ENCODE measurements at places on chromosomes 1 and 21.

GRCh38 chr1:29583727-29584126, 347.4 kb downstream of the PTPRU start:
- DNase-seq, result no peak

GRCh38 chr1:244557565-244557964, 95.4 kb upstream of the DESI2 start:
- DNase-seq, result no peak

DNA sequence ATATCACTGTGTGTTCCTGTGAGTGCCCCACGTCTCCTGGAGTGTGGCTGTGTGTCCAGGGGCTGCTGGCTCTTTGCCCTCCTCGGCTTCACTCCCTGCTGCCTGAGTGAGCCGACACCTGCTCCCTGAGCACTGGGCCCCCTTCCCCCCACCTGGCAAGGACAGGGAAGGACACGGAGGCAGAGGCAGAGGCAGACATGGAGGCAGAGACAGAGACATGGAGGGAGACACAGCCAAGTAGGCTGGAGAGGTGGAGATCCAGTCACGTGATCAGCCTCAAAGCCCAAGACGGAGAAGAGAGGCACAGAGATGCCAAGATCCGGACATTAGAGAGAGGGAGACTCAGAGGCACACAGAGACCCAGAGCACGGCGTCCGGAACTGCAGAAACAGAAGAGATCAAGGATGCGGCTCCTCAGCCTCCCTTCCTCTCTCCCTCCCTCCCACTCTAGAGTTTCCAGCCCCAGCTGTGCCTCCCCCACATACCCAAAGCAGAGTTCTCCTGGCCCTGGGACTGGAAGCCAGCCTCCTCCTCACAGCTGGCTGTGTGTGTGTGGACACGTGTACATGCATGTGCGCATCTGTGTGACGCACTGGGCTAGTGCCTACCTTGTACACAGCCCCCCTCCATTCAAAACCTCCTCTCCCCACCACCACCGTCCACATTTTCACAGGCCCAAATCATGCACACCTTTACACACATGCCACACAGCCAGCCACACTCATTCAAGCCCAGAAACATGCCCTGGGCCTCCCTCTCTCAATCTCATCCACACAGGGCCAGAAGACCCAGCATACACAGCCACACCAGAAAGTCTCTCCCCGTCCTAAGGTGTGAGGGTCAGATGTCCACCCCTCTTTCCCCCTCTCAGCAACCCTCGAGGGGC, 39.1 kb upstream of the WASF2 start:
- DNase-seq, result no peak

DNA sequence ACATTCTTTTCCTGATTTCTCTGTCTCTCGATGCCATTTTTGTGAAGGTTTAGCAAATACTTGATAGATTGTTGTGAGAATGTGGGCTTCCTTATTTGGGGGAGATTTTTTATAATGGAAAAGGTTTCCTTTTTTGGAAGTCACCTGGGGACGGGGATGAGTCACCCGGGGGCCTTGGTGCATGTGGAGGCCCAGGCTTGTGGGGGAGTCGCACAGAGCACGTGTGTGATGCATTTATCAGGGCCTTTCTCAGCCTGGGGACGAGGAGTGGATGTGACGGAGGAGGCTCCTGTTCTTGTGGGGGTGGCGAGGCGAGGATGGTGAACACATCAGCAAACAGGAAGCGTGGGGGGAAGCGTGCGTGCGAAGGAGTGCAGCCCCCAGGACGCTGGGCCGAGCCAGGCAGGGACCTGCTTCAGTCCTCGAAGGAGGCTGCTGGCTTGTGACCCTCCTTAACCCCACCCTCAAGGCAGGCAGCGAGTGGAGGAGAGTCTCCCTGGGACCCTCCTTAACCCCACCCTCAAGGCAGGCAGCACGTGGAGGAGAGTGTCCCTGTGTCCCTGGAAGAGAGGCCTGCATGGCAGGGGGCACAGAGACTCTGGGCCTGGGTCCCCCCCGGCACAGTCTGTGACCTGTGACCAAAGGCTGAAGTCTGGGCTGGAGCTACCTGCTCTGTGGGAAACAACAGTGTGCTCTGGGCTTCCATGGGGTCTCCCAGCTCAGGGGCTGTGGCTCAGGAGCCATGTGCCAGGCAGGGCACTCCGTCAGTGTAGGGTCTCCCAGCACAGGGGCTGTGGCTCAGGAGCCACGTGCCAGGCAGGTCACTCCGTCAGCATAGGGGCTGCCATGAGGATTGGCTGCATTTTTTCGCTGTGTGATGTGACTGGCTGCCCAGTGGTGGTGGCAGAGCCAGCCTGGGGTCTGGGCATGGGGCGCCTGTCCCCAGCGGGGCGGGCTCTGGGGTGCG, 57.2 kb downstream of the AGPAT3 start:
- DNase-seq, result no peak
